CD8-positive, alpha-beta memory T cell (primary cell): ENCODE measurements at places on chromosomes 4 and X. TPM values are rescaled to one million over a fixed set of nuclear protein-coding genes. Genes with fewer than 3 reads are reported as not detected.

DNA sequence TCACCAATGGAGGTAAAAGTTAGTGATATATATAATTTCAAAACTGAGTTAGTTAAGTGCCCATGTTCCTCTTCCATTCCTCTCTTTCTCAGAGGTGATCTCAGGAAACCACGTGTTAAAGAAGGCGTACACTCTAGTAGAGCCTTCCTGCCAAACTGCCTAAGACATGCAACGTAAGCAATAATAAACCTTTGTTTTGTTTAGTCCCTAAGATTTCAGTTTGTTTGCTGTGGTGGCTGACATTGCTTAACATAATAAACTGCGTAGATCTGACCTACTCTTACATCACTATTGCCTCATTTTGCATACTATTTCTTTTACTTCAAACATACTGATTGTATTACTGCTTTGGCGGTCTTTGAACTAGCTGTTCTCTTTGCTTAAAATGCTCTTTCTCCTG lies 99.2 kb downstream of the JADE1 start:
- DNase-seq: no peak

Gene HDAC6
- 65.0 TPM for total RNA-seq

DNA sequence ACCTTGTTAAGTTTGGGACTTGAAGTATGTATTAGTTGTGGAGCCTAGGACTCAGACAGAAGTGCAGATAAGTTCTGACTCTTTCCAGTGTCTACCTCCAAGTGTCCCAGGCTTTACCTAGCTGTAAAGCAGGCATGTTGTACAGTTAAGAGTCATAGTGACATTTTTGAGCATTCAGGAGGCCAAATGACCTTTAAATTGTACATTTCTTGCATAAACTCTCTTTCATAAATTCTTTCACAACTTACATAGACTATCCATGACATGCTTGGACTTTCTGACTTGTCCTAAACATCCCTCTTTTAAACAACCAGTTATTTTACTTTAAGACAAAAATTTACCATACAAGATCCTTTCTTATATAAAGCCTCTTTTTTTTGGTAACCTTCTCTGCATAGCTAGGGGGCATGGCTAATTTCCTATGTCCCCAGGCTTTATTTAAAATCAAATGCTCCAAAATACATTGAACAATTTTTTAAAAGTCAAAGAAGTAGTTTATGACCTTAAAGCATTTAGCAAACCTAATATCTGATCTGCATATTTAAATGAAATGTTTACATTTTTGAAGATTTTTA lies 40.1 kb upstream of the UGT8 start:
- no peak for DNase-seq

Gene TXLNG
- total RNA-seq: 22.4 TPM

GRCh38 chr4:26039639-26040359 lies 125.8 kb downstream of the SMIM20 start:
- no peak for DNase-seq

DNA sequence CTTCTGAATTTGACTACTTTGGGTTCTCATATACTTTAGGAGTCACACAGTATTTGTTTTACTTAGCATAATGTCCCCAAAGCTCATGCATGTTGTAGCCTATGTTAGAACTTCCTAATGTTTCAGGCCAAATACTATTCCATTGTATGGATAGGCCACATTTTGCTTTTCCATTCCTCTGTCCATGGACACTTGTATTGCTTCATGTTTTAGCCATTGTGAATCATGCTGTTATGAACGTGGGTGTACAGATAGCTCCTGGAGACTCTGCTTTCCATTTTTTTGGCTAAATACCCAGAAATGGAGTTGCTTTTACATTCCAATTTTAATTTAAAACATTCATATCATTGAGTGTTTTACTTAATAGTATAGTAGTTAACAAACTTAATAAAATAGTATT lies 54.5 kb downstream of the HTT start:
- DNase-seq: no peak

DNA sequence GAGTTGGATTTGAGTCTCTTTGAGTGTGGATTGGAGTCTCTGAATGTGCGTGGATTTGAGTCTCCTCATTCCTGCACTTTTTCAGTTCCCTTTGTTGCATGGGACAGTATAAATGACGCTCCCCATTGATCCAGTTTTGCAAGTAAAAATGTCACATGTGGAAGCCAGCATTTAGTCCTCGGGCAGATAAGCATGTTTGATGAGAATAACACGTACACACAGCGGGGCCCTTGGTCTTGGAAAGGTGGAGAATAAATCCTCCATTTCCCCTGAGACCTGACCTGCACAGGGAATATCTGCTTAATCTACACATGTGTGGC lies 8.1 kb downstream of the P2RY8 start:
- DNase-seq: no peak

Gene FRMD7
- not detected for total RNA-seq

DNA sequence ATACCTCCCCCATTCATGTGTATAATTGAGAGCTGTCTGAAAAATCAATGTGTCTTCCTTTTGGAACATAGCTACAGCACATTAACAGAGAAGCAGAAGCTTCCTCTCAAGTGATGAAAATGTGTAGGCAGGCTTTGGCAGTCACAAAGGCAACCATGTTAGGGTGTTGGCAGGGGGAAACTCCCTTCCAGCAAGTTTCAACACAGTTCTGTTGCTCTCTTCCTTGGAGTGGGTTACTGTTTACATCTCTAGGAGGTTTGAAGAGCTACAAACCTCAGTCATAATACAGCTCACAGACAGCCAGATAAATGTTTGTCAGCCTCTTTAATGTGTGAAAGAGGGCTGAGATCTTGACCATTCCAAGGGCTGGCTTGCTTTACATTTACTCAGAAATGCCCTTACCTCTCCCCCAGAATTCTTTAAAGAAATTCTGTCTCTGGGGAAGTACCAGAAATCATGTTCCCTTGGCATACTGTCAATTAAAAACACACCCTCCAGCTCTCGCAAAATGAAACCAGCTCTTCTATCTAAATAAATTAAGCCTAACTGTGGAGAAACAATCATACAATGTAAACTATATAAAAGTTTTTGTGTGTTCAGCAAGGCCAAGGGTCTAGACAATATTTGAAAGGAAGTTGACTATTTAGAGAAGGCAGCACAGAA lies 18.9 kb downstream of the ZBTB33 start:
- no peak for DNase-seq

DNA sequence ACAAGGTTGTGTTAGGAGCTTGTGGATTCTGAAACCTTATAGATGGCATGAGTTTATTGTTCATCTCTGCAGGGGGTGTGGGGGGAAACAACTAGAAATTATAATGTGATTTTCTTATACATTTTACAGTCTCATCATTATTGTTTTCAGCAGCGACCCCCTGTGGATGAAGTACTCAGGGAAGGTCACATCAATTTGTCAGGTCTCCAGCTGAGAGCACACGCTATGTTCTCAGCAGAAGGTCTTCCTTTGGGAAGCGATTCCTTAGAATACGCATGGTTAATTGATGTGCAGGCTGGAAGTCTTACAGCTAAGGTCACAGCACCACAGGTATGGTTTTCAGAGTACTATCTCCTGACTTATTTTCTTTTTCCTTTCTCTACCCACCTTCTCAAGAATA lies 72.2 kb downstream of the BLTP1 start:
- DNase-seq: no peak

DNA sequence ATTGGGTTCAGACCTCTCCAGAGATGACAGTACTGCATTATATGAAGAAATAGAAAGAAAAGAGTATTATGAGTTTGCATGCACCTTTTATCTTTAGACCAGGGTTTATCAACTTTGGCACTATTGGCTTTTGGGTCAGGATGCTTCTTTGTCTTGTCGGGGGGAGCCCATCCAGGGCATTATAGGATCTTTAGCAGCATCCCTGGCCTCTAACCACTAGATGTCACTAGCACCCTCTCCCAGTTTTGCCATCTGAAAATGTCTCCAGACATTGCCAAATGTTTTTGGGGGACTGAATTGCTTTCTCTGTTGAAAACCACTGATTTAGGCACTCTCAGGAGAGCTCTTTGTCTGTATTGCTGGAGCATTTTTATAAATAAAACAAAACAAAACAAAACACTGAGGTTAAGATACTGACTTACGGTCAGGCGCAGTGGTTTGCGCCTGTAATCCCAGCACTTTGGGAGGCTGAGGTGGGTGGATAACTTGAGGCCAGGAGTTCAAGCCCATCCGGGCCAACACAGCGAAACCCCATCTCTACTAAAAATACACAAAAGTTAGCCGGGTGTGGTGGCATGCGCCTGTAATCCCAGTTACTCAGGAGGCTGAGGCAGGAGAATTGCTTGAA lies 23.6 kb downstream of the CA5B start:
- DNase-seq: no peak

Gene CEP135
- total RNA-seq: 15.8 TPM

- no peak for DNase-seq
These were observed 595.9 kb upstream of the BOD1L1 start for GRCh38 chr4:14223461-14223860.

DNA sequence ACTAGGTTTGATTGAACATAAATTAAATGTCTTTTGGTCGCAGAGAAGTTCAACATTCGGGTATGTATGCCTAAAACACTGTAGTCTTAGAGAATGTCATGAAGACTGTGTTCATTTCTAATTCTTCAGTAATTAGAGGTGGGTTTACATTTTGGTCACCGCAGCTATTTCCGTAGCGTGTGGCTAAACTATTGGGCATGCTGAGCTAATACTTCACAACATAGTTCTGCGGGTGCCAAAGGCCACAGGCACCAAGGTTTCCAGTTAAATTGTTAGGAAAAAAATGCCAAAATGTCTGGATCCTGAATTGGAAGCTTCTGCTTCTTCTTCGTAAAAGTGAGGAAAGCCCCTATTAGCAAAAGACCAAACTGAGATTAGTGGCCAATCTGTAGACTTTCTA lies 25.1 kb downstream of the SMIM31 start:
- no peak for DNase-seq

DNA sequence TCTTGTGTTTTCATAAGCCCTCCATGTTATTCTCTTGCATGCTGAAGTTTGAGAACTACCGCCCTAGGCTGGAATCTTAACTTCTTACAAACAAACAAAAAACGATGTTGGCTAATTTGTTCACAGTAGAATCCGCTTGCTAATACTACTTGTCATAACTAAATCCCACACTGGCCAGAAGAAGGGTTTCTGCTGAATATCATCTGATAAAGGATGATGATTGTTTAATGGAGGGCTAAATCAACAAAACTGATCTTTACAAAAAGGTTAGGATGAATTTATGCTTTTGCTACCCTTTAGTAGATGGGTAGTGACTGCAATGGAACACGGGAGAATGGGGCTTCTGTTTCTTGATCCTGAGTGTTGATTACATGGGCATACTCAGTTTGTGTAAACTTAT lies 42.3 kb downstream of the SPATA4 start:
- no peak for DNase-seq
